ENCODE measurements at places on chromosomes 2 and 18.
A peak's percentile ranks its signal among the peaks of the same experiment; 100 is the strongest.

DNA sequence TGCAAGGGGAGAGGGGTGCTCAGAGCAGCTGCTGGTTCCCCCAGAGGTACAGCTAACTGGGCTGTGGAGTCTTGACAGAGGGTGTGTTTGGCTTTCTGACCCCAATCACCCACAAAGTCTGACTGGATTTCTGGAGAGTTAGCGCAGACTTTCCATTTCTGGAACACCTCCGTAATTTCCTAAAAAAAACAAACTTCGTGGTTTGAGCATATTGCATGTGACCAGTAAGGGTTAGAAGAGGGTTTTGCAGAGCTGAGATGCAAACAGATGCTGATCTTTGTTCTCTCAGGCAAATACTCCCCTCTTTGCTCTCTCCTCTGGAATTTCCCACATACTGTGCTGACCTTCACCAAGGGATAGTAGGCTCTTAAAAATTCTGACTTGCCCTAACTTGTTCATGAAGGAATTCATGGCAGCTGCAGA lies 44.5 kb upstream of the TMEM247 start:
- no peak for DNase-seq

DNA sequence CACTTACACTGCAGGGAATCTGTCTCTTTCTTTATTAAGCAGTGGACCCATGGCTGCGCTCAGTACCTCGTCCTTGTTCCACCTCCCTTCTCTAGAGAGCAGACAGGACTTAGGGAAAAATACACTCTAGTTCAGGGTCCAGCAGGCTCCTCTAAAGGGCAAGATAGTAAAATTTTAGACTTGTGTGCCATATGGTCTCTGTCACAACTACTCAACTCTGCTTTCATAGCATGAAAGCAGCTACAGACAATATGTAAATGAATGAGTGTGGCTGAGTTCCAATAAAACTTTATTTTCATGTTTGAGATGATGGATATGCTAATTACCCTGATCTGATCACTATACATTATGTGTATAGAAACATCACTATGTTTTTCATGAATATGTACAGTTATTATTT lies 163.1 kb downstream of the BABAM2 start:
- DNase-seq: no peak

- DNase-seq: no peak
Measured at GRCh38 chr2:229153267-229153666, 117.8 kb downstream of the PID1 start.

DNA sequence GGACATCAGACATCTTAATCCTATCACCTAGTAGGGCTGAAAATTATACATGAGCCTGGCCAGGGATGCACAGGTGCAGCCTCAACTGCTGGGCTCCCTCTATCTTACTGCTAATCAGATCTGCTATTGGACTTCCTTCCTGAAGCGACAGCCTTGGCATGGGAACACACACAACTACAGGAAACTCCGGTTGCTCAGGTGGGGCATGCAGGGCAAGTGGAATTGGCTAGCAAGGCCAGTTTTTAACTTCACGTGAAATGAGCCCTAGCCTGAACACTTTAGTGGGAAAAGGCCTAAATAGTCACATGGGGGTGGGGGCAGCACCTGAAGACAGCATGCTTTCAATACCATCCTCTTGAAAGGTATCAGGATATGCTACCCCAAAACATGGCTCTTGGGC lies 147.9 kb upstream of the NCKAP5 start:
- DNase-seq: no peak

DNA sequence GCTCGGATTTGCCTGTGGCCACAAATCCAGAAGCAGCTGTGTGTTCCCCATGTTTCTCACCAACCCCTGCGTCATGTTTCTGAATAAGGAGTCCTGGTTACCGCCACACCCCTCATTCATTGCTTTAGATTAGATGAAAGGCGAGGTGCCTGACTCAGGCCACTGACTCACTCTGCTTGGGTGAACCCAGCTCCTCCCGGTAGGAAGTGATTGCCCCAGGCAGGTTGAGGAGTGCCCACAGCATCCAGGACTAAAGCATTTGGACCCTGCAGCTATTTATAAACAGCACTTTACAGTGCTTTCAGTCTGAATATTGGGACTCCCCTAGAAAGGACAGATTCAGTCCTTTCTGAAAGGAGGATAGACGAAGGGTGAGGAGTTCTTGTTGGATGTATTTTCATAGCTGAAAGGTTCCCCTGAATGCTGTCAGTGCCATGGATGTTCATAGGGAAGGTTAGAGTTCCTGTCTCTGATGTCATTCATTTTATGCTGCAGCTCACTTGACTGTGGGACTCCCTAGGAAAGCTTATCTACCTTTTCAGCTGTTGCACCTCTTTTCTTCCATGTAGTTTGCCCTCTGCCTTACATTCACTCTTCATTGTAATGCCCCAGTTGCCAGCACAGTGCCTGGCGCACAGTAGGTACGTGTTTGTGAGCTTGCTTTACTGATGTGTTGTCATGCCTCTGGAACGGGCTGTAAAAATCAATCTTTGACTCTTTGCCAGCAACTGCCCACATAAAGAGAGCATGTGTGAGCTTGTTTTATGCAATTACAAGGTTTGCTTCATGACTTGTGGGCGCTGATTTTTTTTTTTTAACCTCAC lies 14.9 kb downstream of the ITGA6 start:
- DNase-seq: no peak

GRCh38 chr2:147331790-147332419 lies 512.9 kb upstream of the ACVR2A start:
- peak; percentile 62 for DNase-seq

DNA sequence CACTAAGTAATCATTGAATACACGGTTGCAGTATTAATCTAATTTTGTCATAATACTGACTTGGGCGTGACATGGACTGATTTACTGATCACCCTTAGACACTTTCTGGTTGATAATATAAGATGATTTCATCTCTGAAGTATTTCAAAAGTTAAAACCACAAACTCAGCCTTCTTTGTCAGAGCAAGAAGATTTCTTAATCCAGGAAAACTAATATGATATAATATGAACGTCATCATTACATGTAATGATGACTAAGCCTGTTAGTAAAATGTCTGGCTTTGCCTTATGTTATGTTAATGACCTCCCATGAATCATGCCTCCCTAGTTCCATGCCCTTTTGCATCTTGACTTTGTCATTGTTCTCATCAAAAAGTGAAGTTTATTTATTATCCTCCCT lies 1325.0 kb upstream of the CDH2 start:
- no peak for DNase-seq

DNA sequence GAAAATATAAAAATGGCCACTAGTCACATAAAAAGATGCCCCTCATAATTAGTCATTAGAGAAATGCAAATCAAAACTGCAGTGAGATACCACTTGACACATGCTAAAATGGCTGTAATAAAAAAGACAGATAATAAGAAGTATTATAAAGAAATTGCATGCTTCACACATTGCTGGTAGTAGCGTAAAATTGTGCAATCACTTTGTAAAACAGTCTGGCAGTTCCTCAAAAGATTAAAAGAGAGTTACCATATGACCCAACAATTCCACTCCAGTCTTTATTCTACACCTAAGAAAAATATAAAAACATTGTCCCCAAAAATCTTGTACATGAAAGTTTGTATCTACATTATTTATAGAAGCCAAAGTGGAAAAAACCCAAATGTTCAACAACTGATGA lies 170.6 kb upstream of the FIGN start:
- DNase-seq: no peak

DNA sequence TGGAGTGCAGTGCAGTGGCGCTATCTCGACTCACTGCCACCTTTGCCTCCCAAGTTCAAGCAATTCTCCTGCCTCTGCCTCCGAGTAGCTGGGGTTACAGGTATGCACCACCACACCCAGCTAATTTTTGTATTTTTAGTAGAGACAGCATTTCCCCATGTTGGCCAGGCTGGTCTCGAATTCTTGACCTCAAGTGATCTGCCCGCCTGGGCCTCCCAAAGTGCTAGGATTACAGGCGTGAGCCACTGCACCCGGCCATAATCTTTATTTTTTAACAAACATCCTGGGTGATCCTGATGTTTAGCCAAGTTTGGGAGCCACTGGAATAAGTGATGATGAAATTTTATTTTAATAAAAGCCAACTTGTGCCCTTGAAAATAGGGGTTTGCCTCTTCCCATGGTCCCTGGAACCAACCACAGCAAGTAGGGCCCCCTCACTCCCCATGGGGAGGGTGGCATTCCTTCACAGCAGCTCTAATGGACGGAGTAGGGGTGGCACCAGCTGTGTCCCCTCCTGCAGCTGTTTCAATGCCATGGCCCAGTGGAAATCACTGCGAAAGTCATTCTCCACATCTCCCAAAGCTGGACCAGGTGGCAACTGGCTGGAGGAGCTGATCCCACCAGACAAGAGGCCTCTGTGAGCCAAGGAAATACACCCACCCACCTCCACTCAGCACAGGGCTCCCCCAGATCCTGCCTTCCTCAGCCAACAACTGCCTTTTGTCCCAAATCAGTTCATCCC lies 194.8 kb downstream of the ZFP36L2 start:
- DNase-seq: no peak

GRCh38 chr18:32735781-32736180 lies 37.0 kb downstream of the KLHL14 start:
- DNase-seq: no peak

GRCh38 chr2:28631514-28632206 lies 120.0 kb upstream of the PPP1CB start:
- no peak for DNase-seq

DNA sequence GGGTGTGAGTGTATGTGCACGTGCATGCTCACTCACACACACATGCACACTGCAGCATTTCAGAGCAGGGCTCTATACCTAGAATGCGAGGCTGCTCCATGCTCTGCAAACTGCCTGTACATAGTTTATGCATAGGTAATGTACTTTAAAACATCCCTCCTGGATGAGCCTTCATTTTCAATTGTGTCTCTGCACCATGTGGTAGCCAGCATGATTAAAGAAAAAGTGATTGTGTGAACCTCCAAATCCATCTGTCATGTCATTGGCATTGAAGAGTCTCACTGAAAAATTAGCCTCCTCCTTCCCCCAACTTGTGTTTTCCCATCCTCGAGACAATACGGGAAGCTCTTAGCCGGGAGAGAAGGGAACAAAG lies 120.9 kb upstream of the SPATS2L start:
- no peak for DNase-seq

- no peak for DNase-seq
Measured at GRCh38 chr2:157466764-157467163, 22.9 kb upstream of the CYTIP start.

DNA sequence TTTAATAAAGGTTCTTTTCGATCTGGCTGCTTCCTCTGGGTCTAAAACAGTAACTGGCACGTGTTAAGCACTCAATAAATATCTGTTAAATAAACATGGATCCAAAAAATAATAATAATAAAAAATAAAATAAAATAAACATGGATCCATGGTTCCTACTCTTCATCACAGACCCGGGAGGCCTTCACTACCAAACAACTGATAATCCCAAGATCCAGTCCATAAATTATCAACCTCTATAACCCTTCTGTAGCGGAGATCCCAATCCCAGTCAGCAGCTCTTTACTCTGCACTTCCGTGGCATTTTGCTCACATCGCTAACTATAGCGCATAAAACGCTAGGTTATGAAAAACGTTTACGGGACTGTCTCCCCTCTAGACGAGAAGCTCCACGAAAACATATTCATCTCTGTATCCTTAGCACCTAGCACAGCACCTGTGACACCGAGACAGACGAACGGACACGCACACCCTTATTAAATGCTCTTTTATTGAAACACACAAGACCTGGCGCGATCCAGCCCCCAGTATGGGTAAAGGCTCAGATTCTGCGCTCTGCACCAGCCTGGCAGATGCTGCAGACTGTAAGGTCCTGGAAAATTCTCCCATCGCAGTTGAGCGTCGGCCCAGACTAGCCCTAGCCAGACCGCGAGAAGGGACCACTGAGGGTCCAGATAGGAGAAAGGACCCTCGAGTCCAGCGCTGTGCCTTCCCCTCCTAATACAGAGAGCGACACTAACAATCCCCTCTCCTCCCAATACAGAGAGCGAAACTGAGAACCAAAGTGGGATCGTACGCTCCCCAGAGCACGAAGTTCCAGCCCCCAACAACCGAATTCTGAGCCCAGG lies 770 bp downstream of the NBAS start:
- peak; percentile 39 for DNase-seq

DNA sequence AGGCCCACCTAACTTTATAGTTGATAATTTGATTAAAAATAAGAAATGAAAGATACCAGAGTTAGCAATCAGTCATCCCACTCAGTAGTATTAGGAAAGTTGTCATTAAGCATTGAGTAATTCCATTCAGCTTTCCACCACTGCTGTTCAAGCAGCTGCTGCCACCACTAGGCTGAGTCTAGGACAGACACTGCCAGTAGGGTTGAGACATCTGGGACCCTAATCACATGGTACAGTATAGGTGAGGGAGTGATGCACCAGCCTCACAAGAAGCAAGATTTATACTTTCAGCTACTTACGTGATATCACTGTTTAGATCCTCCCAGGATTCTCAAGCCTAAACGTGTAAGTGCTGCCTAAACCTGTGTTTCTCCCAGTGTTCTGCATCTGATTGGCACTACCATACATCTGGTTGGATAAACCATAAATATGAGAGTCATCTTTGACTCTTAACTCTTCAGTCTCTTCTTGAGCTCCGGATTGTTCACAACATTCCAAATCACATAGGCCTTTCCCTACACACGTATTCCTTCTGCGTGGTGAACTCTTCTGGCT lies 3.2 kb downstream of the UBXN4 start:
- no peak for DNase-seq

DNA sequence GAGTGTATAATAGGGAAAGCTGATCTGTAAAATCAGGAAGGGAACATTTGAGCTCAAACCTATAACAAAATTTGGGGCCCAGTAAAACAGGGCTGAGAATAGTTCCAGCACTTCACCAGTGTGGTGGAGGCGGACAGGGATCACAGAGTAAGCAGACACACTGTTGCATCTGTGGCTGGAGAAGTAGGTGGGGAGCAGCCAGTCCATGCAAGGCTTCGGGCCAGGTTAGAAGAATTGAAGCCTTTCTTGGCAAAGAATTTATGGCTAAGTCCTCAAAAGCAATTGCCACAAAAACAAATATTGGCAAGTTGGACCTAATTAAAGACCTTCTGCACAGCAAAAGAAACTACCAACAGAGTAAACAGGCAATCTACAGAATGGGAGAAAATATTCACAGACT lies 93.8 kb upstream of the ZBTB14 start:
- DNase-seq: no peak

- DNase-seq: no peak
Measured at GRCh38 chr2:150156876-150157275, 330.6 kb downstream of the RND3 start.

DNA sequence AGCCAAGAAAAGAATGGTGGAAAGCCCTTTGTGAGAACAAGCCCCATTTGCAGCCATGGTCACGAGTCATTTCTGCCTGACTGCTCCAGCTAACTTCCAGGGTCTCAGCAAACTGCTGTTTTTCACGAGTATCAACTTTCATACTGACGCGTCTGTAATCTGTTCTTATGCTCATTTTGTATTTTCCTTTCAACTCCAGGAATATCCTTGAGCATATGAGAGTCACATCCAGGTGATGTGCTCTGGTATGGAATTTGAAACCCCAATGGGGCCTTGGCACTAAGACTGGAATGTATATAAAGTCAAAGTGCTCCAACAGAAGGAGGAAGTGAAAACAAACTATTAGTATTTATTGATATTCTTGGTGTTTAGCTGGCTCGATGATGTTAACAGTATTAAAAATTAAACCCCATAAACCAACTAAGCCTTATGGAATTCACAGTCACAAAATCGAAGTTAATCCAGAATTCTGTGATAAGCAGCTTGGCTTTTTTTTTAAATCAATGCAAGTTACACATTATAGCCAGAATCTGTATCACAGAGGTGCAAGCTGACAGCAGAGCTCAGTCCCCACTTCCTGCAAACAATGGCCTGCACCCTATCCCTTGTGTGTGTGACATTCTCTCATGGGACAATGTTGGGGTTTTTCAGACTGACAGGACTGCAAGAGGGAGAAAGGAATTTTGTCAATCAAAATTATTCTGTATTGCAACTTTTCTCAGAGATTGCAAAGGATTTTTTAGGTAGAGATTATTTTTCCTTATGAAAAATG lies 26.1 kb downstream of the SLC14A1 start:
- no peak for DNase-seq

Data from NCI-H1092 treated with DMSO at 0.1 percent for 48 hours (cell line).